ENCODE measurements at places on chromosomes 1 and 21.

DNA sequence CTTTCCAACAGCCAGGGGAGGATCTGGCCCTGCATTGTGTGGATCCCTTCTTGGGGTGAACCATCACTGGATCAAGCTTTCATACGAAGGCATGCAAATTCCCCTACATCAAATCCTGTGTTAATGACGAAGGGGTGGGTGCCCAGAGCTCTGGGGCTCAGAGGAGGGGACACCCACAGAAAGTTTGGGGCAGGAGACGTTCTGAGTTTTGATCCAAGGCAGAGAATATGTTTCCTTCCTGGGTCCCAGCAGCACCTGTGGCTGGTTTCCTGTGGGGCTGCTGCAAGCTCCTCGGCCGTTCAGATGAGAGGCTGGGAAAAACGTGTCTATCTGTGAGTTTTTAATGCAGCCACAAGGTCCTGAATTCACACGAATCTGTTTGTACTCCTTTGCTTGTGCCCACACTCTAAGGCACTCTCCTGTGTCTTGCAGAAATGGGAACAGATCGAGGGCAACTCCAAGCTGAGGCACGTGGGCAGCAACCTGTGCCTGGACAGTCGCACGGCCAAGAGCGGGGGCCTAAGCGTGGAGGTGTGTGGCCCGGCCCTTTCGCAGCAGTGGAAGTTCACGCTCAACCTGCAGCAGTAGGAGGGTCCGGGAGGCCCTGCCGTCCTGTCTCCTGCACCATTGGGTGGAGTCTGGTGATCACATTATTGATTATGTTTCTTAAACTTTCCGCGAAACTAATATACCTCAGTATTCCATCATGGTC lies 147.1 kb downstream of the PGBD5 start:
- DNase-seq, result no peak

DNA sequence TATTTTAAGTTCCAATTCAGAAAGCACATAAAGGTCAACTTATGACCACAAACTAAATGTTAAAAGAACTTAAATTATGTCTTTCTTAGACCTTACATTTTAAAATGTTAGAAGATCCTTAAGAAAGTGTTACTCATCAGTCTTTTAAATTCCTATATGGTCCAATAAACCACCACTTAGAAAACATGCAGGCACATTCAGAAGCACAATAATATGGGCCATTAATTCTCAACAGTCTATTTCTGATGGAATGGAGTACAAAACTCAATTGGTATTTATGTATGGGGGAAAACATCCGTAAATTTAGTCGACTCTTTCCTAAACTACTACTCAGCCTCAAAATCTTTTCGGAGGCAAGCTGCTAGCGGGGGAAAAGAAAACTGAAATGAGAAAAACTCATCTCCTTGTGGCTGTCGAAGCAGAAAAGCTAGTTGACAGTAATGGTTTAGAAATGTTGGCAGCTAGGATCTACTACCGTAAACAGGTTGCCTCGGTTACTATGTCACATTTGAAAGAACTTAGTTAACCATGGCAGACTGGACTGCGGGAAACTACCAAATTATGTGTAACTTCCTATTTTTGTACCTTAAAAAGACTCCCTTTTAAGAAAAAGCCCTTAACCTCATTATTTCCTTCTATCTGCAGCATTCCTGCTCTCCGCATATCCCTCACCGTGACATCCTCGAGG lies 1.0 kb downstream of the TRMT1L start:
- DNase-seq, result no peak

- DNase-seq, result no peak
Measured at GRCh38 chr1:15153184-15153841, at the start of gene TMEM51. TSS of gene TMEM51 (plus strand) at chr1:15153747. CDS start at chr1:15215088, 61,341 bp downstream.

DNA sequence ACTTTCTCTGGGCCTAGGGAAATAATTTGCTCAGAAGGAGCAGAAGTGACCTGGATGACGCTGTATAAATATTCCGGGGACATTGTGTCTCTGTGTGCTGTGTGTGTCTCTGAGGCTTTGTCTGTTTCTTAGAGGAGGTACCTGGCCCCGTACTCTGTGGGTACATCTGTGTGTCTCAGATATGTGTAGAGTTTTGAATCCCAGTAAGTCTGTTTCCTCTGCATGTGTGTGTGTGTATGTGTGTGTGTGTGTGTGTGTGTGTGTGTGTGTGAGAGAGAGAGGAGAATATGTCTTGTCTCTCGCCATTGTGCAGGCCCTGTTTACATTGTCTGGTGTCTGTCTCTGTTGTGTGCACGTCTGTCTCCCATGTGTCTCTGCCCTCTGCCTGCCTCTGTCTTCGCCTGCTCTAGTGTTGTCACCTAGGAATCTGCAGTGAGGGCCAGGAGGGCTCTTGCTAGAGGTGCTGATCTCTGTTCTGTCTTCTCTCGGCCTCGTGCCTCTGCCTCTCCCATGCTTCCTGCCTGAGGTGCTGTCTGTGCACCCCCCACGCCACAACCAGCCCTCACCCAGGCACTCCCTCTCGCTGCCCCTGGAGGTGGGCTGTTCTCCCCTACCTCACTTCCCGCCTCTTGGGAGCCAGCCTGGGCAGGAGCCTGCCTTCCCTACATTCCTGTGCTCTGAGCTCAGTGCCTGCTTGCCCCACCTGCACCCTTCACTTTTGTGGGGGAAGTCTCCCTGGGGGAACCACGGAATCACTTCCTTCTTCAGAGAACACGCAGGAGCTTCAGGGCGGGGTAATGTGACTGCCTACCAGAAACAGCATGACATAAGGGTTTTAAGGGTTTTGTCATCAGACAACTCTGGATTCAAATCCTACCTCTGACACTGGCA lies 5.9 kb downstream of the MAP7D1 start:
- no peak for DNase-seq

DNA sequence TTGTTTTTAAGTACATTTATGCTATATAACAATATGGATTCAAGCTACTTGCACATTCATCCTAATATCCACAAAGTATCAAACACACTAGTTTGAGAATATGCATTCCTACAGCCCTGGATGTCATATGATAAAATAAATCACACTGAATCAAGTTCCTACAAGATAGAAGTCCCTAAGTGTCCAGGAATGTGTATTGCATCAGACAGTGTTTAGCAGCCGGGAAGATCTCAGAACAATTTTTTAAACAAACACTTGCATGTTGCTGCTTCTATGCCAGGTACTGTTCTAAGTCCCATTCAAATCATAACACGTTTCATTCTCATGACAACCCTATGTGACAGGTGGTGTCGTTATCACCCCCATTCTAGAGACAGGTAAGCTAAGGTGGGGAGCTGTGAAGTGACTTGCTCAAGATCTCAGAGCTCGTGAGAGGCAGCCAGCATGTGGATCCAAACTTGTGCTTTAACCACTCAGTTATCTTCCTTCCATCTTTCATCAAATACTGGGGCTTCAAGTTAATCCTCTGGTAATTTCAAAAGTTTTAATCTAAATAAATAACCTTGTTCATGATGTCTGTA lies 68.3 kb upstream of the KIF26B start:
- no peak for DNase-seq

- no peak for DNase-seq
Measured at GRCh38 chr1:147478521-147478920, 62.8 kb upstream of the BCL9 start.

DNA sequence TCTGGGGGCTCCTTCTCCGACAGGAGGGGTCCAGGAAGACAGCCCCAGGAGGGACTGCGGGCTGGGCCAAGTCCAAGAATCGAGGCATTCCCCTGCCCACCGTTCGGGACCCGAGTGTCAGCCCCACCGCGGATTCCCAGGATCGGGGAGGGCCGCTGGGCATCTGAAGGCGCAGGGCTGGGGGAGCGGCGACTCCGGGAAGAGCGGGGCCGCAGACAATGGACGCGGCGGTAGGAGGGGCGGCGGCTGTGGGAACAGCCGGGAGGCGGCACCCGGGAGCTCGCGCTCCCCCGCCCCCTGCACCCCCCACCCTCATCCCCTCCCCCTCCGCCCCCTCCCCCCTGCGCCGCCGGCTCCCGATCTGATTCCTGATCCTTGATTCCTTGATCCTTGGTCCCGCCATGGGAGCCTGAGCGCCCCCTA lies at the start of gene VANGL2:
Gene VANGL2, plus strand, starts transcription at position 342 of the 423 bp plus-strand sequence. CDS start 15,274 bp downstream, outside the sequence.
- no peak for DNase-seq

DNA sequence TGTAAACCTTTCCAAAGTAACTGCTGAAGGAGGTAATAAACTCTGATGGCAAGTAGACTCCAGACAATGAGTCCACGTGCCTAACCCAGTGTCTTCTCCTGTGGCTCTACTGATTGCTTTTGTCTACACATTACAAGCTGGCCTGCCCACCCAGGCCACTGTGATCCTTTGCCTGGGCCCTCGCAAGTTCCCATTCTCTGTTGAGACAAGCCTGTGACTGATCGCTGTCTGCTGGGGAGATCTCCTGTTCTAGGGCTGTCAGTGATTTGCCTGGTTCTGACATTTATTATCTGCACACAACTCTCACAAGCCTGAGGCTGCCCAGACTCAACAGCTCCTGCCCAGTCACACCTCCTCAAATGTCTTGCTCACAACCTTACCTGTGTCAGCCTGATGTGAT lies 81.4 kb downstream of the CYYR1 start:
- DNase-seq, result no peak

- no peak for DNase-seq
Measured at GRCh38 chr1:208198236-208198635, 45.9 kb downstream of the PLXNA2 start.

DNA sequence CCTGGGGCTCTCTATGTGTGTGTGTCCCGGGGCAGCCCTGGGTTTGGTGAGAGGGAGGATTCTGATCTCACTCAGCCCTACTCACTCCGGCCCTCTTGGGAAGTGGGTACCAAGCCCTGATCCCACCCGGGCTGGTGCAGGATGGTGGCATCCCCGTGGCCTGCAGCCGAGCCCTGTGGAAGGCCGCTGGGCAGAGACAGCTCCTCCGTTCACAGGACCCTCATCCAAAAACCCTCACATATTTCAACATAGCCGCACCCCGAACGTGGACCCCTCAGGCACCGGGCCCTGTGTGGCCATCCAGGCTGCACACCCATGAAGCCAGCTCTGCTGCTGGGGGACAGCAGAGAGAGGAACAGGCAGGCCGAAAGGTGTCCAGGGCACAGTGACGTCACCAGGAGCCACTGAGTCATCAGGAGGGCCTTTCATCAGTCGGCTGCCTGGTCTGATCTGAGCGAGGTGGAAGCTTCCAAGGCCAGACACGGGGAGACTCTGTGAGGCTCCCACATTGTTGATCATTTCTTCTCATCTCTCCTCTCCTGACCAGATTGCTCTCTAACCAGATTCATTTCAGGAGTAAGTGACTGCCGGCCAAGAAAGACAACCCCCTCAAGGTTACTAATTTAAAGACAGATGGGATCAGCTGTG lies 16.2 kb upstream of the GPR157 start:
- DNase-seq, result peak; percentile 71

GRCh38 chr1:84853741-84854721 lies 39.0 kb downstream of the LPAR3 start:
- DNase-seq, result peak; percentile 56

- no peak for DNase-seq
Measured at GRCh38 chr1:973459-974292, 7.4 kb downstream of the PLEKHN1 start.

DNA sequence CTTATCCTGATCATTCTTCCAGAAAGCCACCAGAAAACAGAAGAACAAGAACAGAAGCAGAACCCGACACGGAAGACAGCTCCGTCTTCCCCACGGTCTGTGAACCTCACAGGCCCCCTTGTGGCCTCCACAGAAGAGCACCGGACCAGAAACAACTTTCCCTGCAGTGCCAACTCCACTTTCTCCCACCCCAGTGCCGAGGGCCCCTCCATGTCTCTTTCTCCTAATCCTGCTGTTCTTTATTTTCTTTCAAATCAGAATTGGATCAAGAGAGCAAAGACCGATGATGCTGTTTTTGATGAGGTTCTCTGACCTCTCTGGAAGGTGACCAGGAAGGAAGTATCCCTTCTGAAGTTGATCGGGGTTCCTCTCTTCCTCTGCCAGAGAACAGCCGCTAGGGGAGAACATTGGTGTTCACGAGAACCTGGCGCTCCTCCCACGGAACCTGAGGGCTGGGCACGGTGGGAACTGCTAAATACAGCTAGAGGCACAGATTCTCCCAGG lies 58.9 kb upstream of the CTTNBP2NL start:
- DNase-seq, result peak; percentile 51

DNA sequence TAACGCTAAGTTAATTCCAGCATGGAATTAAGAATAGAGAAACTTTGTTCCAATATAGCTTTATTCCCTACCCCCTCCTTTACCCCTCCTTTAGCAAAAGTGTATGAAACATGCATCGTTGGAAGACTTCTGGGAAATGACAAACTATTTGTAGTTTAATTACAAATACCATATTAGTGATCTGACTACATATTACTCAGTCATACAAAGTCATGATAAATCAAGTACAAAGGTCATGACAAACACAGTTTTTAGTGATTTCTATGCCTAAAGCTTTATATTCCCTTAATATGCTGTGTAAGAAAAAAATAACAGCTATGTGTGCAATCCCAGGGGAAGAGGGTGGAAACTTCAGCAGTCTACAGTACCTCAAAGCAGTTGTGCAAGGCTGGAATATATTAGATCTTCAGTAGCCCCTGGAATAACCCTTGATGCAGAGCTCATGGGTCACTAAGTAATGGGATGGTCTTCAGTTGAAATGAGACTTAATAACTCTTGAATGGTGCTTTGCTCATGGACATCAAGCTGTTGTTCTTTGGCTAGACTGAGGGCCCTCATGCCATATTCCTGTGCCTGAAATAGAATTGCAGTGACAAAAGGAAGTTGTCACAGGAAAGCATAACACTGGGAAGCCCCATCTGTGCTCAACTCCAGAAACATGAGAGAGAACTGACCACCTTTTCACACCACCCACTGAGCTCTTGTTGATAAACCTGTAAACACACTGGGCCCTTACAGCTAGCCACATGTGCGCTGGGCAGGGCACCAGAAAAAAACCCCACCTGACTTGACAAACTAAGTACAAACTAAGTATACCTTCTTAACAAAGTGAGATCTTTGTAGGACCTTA lies 25.3 kb downstream of the ZMYND12 start:
- DNase-seq, result no peak

DNA sequence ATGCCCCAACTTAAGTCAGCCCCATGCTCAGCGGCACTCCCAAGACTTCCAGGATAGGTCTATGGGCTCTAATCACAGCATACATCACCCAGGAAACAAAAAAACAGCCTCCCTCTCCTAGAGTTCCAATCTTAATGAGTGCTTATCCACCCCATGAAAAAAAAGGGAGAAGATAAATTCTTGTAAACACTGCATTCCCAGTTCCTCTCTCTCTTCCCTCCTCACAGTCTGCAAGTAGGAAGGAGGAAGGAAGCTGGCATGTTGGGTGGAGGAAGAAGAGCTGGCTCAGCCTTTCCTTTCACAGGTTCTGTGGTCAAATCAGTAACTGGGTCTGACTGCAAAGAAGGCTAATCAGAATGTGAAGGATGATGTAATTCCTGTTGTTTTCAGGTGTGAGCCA lies 69.9 kb upstream of the ZC3H11B start:
- no peak for DNase-seq

DNA sequence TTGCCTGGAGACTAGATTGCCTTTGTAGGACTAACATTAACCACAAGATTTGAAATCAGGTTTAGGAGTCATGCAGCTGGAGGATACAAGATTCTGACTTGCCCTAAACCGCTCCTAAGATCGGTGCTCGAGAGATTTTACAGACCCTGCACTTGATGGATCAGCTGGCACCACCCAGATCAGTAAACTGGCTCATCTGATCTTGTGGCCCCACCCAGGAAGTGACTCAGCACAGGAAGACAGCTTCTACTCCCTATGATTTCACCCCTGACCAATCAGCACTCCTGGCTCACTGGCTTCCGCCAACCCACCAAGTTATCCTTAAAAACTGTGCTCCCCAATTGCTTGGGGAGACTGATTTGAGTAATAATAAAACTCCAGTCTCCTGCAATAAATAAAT lies 876 bp upstream of the CATSPERE start:
- no peak for DNase-seq
